Suppressor macrophage treated with lipopolysaccharide for 1 hour (primary cell): ENCODE measurements at places on chromosomes 11 and 22.

- DNase-seq = no peak
Observed at GRCh38 chr11:65242389-65242788, 19.4 kb upstream of the POLA2 start.

DNA sequence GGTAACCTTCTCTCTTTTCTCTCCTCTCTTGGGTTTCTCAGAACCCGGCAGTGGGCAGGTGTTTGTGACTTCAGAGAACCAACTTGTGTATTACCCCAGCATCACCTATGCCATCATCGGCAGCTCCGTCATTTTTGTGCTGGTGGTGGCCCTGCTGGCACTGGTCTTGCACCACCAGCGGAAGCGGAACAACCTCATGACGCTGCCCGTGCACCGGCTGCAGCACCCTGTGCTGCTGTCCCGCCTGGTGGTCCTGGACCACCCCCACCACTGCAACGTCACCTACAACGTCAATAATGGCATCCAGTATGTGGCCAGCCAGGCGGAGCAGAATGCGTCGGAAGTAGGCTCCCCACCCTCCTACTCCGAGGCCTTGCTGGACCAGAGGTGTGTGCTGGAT is 62.2 kb downstream of the COMMD9 start:
- DNase-seq = no peak

DNA sequence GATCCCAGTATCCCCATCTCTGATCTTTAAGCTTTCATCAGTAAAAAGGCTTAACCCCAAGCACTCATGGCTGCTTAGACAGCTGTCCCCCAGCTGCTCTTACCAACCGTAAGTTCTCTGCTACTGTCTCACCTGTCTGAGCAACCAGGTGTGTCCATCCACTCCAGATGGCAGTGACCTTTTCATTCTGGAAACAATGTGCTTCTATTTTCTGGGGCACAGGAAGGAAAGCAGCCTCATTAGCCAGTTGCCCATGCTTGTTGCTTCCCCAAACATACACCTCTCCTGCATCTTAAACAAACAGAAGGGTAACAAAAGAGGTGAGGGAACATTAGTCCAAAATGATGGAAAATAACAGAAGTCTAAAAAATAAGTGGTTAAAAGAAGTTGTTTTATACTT is 24.4 kb downstream of the SERGEF start:
- DNase-seq = no peak

DNA sequence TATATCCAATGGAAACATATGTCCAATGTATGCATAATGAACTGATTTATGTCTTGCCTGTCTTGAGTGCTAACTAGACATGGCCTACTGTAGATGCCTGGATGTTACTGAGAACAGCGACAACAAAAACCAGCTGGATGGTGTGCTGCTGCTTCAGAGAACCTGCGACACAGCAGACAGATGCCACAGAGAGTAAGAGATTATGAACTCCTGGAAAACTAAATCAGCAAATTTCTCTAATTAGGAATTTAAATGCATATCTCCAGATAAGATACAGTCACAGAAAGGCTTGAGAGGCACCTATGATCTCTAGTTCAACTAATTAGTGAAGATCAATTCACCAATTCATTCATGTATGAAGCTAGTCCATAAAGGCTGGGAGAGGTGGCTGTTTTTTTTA is 1508.0 kb upstream of the TENM4 start:
- no peak for DNase-seq

GRCh38 chr22:39241794-39242594 is 2.8 kb downstream of the PDGFB start:
- peak; percentile 41 for DNase-seq

DNA sequence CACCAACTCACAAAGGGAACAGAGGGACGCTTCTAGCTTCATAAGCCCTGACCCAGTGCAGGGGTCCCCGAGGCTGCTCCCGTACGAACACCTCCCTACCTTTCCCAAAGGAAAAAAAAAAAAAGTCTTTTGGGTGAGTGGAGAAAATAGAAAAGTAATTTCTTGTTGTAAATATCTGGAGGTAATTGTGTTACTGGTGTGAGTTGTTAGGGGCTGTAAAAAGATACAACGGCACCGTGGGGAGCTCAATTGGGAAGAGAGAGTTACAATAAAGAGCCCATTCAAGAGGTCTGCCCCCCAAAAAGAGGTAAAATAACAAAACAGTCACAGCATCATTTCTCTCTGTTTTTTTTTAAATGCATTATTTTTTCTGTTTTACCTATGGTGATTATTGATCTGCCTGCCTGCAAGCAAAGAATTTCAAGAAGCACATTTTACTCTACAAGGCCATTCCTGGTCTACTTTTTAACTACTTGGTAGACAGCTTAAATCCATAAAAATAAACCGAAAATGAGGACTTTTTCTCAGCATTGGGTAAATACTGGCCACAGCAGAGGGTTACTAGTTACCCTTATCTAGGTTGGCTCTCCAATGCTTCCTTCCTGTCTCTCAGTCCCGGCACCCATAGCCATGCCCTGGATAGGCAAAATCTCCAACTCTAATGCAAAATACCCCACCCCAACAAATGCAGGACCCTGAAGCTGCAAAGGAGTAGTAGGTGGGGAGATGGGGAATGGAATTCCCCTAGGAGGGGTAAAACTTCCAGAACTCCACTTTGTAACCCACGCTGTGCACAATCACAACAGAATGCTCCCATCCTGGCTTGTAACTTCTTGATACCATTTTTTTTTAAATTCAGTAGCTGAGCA is 3.1 kb downstream of the PAX6 start:
- DNase-seq = no peak

DNA sequence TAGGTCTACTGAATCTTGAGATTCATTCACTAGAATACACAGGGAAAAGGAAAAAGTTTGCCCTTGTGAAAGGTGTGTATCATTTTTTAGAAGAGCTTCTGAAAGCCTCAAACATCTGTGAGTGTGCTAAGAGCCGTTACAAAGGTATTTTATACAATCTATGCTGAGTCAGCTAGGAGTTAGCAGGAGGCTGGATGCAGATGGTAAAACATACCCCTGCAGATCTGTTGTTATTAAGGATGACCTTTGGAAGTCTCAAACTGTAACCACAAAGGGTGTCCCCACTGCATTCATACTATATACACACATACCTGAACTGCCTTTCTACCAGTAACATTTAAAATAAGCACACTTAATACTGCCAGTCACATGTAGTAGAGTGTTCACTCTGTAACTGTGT is 8.4 kb upstream of the C11orf91 start:
- DNase-seq = no peak

GRCh38 chr11:100761841-100762240 is 74.8 kb downstream of the ARHGAP42 start:
- no peak for DNase-seq
